ENCODE measurements at places on chromosomes 11 and 22.

DNA sequence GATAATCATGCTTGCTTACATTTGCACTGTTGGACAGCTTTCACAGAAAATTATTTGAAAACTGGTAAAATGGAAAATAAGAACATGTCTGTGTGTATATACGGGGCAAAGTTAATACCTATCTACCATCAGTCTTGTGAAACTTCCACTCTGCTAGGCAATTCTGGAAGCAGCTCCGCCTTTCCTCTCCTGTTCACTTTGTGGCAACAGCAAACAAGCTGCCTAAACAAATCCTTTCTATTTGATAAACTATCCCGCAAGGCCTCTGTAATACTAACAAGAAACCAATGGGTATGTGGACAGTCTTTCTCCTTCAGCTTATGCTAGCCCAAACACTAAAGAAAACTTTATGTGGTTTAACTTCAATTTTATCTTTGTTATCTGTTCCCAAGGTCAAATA lies 39.2 kb upstream of the RAPSN start:
- DNase-seq: no peak

DNA sequence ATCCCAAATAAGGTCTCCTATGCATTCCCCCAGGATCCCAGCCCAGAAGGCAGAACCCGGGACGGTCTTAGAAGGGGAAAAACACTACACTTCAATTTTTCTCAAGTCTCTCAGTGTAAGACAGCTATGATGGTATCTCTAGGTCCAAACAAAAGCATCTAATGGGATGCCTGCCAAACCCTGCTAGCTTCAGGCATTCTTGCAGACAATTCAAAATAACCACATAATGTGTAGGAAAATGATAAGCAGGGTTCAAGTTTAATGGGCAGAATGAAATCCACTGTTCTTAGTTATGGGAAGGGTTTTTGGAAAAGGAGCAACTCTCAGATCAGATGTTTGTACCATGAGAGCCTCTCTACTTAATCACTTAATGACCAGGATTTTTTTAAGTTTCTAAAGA lies 119.8 kb upstream of the ANO1 start:
- no peak for DNase-seq

GRCh38 chr11:86955361-86956120 lies at the start of gene FZD4:
Gene FZD4, minus strand, starts transcription at chr11:86955395. Its CDS starts 310 bp downstream, at chr11:86955085.
- DNase-seq: peak; percentile 91

GRCh38 chr11:125441648-125442410 lies 54.2 kb downstream of the FEZ1 start:
- no peak for DNase-seq

- DNase-seq: peak; percentile 23
Measured at GRCh38 chr11:126790550-126791081, 210.0 kb downstream of the KIRREL3 start.

GRCh38 chr11:125141686-125142535 lies 22.6 kb upstream of the PKNOX2 start:
- DNase-seq: peak; percentile 46

Data from myocyte (in vitro differentiated cells).